ENCODE measurements at places on chromosomes 13 and 19. TPM values are rescaled to one million over a fixed set of nuclear protein-coding genes. Genes with fewer than 3 reads are reported as not detected.

DNA sequence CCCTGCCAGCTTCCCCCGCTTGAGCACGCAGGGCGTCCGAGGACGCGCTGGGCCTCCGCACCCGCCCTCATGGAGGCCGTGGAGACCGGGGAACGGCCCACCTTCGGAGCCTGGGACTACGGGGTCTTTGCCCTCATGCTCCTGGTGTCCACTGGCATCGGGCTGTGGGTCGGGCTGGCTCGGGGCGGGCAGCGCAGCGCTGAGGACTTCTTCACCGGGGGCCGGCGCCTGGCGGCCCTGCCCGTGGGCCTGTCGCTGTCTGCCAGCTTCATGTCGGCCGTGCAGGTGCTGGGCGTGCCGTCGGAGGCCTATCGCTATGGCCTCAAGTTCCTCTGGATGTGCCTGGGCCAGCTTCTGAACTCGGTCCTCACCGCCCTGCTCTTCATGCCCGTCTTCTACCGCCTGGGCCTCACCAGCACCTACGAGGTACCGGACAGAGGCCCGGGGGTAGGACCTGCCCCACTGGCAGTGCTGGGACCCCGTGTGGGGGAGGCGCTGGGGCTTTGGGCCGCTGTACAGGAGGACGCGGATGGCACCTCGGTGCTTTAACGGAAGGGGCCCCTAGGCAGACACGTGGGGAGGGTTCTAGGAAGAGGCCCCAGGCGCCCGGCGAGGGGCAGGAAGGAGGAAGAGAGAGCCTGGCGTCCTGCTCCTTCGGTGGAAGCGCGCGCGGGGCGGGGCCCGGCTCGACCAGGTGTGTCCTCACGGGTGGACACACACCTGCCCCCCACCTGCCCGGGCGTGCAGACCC is 681 bp downstream of the SLC5A5 start:
- no peak for DNase-seq

- DNase-seq: no peak
These were observed 5.3 kb upstream of the F2RL3 start for GRCh38 chr19:16883522-16883921.

GRCh38 chr13:106867249-106867648 is 299.3 kb upstream of the ARGLU1 start:
- DNase-seq: no peak

- no peak for DNase-seq
These were observed 16.4 kb upstream of the EMP3 start for GRCh38 chr19:48308631-48309586.

DNA sequence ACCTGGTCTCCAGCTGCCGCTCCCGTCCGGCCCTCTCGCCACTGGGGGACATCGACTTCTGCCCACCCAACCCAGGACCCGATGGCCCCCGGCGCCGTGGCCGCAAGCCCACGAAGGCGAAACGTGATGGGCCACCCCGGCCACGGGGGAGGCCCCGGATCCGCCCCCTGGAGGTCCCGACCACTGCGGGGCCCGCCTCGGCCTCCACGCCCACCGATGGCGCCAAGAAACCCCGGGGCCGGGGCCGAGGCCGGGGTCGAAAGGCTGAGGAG is 6.7 kb downstream of the PRR12 start:
- no peak for DNase-seq

GRCh38 chr13:39037410-39037879 is 444 bp downstream of the PROSER1 start:
- no peak for DNase-seq

GRCh38 chr19:19381007-19381926 is 24.2 kb upstream of the GATAD2A start:
- no peak for DNase-seq

DNA sequence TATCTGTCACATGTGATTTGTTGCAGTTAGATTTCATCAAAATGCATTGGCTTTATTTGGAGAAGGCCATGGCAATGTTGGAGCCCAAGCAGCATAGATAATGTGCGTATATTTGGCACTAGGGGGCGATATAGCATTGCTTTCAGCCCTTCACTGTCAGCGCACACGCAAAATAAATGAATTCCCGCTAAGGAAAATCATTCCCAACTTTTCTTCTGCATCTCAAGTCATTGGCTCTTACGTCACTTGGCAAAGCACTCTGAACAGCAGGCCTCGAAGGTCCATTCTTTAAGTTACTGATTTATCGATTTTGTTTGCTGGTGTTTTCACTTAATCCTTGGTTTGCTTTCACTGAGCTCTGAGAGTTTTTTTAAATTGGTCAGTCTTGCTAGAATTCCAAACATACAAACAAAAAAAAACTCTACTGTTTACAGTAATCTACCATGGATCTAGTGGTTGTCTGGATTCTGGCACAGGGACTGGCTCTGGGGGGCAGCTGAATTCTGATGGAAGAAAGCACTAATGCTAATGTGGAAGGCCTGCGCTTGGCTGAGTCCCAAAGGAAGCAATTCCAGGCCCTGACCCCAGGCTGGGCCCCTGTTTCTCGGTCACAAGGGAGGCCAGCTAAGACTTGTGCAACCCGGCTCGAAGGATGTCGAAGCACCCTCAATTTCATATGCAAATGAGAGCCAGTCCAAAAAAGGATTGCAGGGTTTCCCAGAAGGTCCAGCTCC is 97.7 kb upstream of the IPO5 start:
- no peak for DNase-seq

DNA sequence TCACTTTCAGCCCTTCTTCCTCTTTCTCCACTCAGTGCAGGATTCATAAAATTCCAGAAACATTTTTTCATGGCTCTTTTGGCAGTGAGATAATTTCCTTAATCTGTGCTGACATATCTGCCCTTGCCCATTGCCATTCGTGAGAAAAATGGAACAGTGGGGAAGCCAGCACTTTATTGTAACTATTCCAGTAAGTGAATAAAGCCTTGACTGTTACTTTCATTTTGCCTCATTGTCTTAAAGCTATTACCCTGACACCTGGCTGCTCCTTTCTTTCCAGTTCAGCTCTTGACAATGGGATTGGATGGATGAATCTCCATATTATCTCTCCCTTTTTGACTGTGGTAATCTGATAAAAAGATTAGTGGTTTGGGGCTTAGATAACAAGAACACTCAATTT is 1068.1 kb upstream of the PCDH20 start:
- no peak for DNase-seq

GRCh38 chr19:33392341-33393285 is 19.1 kb downstream of the CEBPG start:
- no peak for DNase-seq

DNA sequence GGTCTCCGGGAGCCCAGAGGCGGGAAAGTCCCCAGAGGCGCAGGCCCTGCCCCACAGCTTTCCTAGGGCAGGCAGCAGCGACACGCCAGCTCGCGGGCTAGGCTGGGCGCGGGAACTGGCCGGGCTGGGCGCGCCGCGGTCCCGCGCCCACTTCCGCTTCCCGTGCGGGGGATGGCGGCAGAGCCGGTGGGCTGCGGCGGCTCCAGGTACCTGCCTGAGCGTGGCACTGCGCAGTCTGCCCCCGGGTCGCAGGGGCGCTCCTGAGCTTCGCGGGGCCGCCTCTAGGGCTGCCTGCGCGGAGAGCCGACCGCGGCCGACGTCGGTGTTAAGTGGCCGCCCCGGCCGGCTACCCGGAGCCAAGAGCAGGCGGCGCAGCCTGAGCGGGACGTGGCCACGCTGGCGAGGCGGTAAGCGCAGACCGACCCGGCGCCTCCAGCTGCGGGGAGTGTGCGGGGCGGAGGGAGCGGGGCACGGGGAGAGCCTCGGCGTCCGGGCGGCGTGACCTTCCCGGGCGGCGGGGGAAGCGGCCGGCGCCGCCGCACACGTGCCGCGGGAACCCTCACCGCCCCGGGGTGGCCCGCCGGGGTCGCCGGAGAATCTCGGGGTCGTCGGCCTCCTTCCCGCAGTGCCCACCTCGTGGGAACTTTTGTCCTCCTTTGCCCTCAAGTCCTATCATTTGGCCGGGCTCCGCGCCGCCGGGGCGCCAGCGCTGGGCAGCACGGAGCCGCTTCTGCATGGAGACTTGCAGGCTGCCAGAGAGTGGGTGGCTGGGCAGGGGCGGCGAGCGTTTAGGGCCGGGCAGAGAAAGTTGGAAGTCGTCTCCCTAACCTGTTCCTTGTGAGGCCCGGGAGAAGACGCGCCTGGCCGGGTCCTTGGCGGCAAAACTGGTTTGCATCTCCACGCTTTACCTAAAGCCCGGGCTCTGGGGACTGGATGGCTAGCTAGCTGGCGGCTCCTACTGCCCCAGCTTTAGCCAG is 31.4 kb upstream of the MPHOSPH8 start:
- DNase-seq: no peak

DNA sequence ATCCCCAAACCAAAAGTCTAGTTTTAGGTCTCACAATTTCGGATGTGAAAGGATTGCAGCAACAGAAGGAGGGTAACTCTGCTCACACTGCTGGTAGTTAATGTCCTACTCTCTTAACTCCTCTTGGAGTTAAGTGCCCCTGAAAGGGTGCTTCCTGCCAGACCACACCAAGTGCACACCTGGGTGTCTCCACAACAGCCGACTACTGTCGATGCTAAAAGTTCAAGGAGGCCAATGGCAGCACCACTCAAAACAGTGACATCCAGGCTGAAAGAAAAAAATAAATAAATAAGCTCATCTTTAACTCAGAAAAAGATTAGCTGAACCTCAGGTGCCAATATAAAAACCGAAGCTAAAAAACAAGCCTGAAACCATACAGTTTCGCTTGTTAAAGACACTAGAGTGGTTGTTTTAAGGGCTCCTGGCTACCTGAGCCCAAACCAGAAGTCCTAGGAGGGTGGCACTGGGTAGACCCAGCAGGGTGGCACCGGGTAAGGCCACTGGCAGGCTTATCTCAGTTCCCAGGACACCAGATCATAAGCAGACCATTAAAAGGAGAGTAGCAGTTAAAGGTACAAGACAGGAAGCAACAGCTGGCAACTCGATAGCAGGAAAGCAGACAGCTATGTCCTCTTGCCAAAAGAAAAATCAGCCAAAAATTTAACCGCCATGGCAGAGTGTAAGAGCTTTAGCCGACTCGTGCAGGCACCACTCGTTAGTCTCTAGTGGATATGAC is 39.3 kb downstream of the BRD4 start:
- DNase-seq: no peak

- DNase-seq: no peak
These were observed 11.2 kb upstream of the ZNF681 start for GRCh38 chr19:23769691-23770468.

GRCh38 chr19:46976845-46977320 is 42.8 kb upstream of the NPAS1 start:
- no peak for DNase-seq

DNA sequence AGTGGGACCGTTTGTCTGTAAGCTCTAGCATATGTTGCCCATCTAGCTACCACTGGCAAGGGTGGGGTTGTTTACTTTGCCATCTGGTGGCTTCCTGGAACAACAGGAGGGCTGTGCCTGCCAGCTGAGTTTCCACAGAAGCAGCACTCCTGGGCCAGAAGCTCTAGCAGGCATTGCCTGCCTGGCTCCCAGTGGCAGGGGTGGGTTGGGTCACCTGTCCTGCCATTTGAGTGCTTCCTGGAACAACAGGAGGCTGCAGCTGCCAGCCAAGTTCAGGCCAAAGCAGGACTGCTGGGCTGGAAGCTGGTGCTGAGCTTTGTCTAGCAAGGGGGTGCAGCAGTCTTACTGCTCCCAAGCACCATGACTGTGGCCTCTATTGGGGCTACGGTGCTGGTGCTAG is 239.7 kb downstream of the MTUS2 start:
- DNase-seq: no peak

DNA sequence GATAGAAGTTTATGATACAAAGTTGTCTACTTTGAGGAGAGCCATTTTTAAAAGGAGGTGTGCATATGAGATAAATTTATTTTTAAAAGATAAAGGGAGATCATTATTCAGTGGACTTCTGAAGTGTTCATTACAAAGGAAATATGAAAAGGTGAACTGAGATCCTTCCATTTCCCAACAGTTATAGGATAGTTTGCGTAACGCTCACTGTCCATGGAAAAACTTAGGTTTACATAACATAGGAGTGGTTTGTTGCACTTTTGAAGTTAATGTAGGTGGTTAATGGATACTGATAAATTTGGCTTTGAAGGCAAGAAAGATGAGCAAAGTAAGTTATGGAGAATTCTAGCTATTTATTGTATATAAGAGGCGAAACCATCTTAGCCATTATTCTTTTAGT is 92.5 kb downstream of the WDFY2 start:
- DNase-seq: no peak

DNA sequence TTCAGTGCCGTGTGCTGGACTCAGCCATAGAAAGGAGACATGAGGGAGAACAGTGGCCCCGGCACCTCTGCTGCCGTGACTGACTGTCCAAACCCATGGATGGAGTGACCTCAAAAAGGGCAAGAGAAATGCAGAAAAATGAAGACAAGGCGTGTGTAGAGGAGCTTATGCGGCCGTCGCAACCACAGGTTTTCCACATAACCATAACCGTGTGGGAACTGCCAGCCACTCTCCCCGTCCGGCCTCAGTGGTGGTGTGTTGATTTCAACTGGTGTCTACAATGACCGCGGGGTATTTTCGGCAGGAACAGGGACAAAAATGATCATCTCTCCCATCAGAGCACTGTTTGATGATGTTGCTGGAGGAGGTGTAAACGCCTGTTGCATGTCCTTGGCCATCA is 42.9 kb upstream of the F7 start:
- no peak for DNase-seq

DNA sequence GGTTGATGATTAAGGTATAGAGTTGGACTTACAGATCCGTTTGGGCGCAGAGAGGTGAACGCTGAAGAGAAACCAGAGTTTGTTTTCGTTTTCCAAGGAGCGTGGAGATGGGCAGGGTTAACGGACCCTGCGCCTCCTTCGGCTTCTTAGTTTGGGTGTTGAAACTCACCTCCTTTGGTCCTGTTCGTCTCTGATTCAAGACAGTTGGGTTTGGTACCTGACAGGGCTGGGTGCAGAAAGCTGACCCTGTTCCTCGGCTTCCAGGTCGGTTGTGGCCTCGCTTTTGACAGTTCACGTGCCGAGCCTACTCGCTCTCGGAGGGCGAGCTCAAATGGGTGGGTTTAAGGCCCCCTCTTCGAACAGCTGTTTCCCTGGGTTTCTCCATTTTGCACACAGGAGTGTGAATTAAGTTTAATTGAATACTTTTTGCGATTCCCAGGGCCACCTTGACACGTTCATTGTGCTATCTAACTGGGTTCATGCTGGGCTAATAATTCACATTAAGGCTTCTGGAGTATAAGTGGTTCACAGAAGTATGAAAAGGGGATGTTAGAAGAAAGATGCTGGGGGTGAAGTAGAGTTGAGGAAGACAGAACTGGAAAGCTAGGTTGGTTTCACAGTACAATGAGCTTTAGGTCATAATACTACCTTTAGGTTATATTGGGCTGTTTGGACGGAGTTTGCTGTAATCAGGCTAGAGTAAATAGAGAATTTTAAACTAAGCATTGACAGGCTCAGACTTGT is 638 bp downstream of the USPL1 start:
- DNase-seq: no peak

- no peak for DNase-seq
These were observed 1272.1 kb upstream of the PCDH20 start for GRCh38 chr13:62687732-62688131.

LIM2 gene
- not detected for total RNA-seq

LHB gene
- total RNA-seq: not detected

CYP4F2 gene
- 6.9 TPM for total RNA-seq

KLK2 gene
- not detected for total RNA-seq

NR1H2 gene
- total RNA-seq: 84.7 TPM

DCLK1 gene
- total RNA-seq: 36.1 TPM

TICAM1 gene
- total RNA-seq: 16.5 TPM

Measured in vagina (tissue), 2 donors.